ENCODE measurements at places on chromosomes 11 and 22. TPM values are rescaled to one million over a fixed set of nuclear protein-coding genes. Genes with fewer than 3 reads are reported as not detected.

Gene TIRAP
- polyA plus RNA-seq, result 13.9 TPM

Gene RAB3IL1
- polyA plus RNA-seq, result 42.8 TPM

Gene RHOG
- polyA plus RNA-seq, result 23.3 TPM

Gene DLG2
- polyA plus RNA-seq, result 9.2 TPM

Gene PRMT3
- polyA plus RNA-seq, result 10.0 TPM

Measured in ovary (tissue), 10 donors.